NCI-H345 (cell line): ENCODE measurements at places on chromosomes 12 and 14.

GRCh38 chr12:92255741-92256140, 110.1 kb upstream of the BTG1 start:
- no peak for DNase-seq

- no peak for DNase-seq
Observed at GRCh38 chr14:55450539-55450938, 10.1 kb upstream of the TBPL2 start.

DNA sequence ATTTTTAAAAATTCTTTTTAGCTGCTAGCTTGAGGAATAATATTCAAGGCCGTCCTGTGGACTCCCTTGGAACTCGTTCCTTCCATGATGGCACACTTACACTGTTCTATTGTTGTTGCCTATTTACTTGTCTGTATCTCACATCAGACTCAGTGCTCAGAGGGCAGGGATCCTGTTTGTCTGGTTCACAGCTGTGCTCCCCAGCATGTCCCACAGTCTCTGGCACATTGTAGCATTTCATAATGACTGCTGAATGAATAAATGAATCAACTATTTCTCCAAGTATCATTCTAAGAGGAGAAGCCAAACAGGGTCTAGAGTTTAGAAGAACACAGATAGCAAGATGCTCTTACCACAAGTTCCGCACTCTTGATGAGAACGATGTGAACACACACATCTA, 48.0 kb downstream of the NTN4 start:
- no peak for DNase-seq

DNA sequence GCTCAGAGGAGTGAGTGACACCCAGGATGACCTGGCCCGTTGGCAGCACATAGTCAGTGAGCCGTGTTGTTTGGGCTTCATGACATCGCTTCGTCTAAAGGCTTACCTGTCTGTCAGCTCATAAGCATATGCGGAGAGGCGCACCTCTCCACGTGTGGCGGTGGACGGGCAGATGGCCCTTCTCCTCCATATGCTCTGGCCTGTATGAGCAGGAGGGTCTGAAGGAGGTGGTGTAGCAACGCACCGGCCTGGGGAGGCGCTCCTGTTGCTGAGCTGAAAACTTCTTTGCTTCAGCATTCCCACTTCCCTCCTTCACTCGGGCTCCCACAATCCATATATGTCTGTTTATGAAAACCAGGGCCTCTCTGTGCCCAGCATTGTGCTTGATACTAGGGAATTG, 186.1 kb downstream of the TSPAN9 start:
- DNase-seq: no peak

DNA sequence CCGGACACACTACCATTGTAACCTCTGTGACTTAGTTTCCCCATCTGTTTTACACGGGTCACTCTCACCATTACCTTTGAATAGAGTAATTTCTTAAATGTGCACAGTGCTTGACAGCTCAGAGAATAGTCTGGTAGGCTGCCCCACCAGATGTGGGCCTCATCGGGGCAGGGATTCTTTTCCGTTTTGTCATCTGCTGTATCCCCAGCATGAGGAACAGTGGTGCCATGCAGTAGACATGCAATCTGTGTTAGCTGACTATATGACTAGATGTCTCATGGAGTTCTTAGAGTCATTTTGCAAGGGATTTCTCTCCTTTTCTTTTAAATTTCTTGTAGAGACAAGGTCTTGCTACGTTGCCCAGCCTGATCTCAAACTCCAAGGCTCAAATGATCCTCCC, 44.9 kb upstream of the PLEKHG3 start:
- no peak for DNase-seq

DNA sequence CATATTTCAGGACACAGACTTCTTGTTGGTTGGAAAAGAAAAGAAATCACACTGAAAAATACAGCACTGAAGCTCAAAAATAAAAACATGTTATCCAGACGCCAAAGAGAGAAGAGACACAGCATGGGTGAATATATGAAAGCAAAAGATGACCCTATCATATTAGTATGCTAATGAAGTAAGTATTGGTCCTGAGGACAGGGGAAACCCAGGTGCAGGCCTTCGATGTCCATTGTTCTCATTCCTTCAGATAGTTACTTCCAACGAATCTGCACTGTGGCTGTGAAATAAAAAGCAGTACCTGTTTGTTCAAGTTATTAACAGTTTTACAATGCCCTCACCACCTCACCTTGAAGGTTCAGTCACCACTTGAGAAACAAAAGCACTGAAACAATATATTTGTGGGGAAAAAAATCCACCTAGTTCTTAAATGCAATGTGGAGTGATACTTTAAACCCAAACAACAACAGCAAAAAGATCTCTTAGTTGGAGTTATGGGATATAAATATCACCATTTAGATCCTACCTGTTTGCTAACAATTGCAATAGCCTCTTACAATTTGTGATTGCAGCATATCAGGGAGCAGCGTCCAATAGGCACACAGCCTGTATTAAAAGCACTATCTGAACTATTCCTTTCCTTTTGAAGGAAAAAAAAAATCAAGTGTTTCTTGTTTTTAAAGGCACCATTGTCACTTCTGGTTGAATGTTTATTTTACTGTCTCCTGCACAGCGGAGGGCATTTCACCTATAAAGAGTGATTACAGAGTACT, 188.1 kb downstream of the BCAT1 start:
- DNase-seq: no peak

DNA sequence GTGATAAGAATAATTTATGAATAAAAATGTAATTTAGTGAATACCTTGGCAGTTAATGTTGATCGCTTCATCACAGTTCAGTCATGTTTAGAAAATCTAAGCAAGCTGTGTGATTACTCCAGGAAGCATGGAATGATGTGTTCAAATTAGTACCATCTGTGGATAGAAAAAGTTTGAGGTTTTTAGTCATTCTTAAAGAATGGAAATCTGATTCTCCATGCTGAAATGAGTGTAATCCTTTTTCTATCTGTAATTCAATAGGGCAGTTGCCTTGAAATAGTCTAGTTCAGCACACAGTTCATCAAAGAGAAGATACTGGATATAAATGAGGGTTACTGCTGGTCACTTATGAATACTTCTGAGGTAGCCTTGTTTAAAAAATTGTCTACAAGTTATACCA, 127.2 kb upstream of the MYF6 start:
- DNase-seq: no peak
